Stimulated activated naive CD4-positive, alpha-beta T cell treated with Interleukin-2 at 50 U/mL for 16 hours (primary cell): ENCODE measurements at places on chromosomes 6 and 20.

DNA sequence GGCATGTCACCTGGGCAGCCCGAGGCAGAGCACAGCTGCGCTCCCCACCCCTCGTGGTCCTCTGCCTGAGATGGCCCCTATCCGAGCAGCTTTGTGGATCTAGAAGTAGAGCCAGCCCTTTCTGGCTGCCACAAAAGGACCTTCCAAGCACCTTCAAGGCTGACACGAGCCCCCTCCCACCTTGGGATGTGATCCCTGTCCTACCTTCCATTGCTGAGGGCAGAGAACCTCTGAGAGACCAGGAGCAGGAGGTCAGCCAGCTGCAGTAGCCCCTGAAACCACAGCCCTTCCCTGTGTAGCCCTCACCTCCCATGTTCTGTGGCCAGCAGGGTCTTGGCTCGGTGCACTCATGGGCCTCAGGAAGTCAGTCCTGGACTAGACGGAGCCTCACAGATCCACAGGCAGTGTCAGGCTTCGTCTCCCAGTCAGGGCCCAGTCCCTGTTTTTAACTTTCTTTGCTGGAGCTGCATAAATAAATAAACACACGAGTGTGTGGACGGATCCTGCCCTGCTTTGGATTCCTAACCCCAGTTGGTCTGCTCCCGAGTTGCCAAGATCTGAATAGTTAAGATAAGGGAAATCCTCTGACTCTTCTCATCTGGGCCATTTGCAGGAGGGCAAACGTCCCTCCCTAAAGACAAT lies 507.7 kb downstream of the PREX1 start:
- no peak for DNase-seq

DNA sequence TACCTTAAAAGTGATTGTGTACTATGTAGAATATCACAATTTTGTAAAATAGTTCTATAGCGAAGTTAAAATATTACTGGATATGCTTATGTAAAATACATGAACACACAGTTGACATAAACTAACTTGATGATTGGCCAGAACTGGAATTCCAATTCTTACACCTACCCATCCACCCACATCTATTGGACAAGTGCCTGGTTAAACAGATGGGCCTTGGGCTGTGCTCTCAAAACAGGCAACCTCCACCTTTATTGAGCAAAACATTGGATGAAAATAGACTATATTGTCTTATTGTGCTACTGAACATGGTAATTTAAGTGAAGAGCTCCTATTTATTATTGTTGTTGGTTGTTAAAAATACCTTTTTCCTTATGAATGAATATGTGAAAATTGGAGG lies 154.0 kb upstream of the FLRT3 start:
- DNase-seq, result no peak

DNA sequence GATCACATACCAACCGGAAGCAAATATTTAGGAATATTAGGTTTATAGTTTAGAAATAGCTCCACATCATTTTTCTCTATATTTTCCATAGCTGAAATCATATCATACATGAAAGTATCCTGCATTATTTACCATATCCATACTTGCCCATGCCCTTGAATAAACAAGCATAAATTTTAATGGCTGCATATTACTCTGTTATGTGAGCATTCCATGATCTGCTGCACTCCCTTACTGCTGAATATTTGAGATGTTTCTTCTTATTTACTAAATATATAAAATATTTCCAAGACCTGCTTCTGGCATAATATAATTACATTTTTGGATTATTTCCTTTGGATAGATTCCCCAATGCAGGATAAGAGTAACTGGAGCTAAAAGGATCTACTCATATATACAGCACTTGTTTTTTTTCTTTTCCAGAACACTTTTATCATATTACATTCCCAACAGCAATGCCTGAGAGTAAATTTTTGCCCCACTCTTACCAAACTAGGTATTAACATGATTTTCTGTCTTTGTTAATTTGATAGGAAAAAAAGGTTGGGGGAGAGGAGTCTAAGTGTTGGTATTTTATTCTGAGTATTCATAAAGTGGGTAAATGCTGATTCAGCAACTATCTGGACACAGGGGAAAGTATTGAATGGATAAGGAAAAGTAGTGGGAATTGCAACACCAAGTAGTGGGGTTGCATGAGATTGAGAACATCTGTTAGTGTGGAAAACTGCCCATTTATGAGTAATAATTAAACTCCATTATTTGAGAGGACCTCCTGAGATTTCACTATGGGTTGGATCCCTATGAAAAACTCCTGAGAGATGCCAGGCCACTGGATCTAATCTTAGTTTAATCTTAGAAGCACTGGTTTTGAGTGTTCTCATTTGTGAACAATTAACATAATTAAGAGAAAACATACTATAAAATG lies 76.0 kb downstream of the MAN1A1 start:
- DNase-seq, result no peak

DNA sequence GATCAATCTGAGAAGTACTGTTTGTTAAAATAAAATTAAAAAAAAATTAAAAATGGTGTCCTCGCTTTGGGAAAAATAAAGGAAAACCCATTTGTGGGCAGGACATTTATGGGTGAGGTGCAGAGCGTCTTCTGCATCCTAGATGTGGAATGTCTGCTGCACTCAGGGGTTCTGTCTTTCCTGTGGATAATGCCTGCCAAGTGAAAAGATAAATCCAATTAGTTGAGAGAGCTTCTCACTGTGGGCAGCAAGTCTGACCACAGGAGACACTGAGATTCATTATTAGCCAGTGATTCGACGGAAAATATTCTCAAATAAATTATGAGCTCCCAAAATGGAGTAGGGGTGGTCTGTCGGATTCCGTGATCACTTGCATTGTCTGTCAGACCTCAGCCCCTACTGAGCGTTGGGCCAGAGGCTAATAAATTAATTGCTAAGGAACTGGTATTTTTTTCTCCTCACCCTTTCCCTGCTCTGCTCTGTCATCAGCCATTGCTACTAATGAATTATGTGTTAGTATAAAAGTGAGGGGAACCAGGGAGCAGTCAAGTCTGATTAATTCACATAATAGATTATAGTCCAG lies 10.0 kb downstream of the GMPR start:
- no peak for DNase-seq

DNA sequence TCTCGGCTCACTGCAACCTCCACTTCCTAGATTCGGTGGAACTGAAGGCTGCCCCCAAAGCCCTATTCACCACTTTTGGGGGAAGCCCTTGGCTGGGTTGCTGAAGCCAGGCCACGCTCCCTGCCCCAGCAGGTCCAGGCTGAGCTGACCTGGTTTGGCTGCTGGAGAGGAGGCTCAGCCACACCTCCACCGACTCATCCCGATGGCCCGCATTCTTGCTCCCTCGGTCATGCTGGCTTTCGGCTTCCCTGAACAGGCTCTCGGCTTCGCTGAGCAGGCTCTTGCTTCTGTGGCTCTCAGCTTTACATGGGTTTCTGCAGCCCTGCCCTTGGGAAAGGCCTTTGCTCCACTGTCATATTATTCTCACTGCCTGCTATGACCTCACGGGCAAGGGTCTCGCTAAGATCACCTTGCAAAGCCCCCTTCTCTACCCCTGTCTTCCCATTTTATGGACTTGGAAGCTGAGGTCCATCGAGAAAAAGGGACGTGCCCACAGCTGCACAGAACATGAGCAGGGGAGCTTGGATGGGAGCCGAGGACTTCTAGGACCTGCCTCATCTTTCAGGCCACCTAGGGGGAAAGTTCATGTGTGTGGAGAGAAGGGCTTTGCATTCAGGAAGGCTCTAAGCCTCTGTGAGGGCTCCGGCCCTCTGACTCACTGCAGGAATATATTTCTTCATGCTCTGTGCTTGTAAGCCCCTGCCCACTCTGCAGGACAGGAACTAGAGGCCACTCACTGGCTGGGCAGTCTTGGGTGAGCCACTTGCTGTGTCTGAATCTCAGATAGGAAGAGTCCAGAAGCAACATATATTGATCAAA lies 15.6 kb downstream of the ARHGAP40 start:
- DNase-seq, result no peak

DNA sequence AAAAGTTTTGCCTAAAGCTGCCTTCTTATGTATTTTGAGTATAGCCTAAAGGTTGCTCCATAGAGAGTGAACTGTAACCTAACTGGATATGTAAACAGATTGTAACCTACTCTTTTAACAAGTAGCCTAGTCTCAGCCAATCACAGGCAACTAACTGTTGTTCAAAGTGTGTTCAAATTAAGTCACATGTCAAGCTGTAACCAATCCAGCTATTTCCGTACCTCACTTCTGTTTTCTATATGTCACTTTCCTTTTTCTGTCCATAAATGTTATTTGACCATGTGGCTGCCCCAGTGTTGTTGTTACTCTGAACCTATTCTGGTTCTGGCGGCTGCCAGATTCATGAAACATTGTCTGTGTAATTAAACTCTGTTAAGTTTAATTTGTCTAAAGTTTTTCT lies 47.4 kb upstream of the RNGTT start:
- DNase-seq, result no peak

GRCh38 chr6:80223743-80224212 lies 117.3 kb downstream of the BCKDHB start:
- no peak for DNase-seq

DNA sequence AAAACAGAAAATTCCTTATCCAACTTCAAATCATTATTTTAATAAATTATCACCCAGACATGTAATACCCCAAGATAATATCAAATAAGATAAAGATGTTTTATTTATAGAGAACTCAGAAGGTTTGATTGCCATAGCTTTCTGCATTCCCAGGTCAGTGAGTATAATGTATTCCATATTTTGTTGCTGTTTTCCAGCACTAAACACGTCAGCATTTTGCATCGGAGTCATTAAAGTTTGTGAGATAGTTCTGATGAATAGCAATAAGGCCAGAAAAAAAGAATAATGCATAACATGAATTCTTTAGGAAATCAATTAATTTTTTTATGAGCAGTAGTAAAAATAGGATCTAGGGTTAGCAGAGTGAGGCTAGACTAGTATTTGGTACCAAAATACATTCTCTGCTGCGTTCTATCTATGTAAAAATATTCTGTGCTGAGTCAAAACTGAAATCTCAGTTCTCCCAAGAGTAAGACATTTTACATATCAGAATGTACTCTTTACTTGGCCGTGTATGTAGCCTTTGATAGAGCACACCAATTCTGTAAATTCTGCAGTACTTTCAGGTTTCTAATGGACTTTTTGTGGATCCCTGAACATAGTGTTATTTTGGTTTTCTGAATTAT lies 269.9 kb upstream of the AGPAT4 start:
- no peak for DNase-seq

GRCh38 chr6:91352878-91353277 lies 766.0 kb upstream of the MAP3K7 start:
- no peak for DNase-seq

DNA sequence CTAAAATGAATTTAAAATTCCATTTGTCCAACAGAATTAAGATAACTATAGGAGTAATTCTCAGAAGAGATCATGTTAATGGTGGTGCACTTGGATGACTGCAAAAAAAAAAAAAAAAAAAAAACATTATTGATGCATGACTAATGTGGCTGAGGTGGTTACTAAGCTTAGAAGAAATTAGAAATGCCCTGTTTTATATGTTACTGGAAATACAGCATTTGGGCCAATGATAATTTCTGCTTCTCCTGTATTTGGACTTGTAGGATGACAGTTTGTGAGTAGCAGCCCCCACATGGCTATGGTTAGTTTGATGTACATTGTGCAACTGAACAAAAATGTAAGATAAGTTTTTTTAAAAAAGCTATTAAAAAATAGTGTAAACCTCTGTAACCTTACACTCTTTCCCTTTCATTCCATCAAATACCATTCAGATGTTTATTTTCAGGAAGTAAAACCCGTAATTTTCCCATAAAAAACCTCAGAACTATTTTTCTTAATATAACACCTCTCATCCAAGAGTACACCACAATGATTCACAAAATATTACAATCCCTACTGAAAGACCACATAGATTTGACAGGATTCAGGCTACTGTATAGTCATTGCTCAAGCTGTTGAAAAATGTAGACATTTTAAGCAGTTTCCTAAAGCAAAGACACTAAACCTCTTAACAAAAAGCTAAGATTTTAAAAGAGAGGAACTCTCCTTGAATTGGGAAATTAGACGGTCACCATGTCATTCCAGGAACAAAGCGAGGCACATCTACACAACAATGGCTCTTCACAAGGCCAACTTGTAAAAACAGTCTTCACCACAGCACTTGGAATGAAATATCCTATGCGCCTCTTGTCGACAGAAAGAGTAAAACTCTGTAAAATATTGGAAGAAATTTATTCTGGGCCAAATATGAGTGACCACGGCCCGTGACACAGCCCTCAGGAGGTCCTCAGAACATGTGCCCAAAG lies 83.0 kb downstream of the WDR27 start:
- no peak for DNase-seq

GRCh38 chr6:109579361-109579760 lies 96.3 kb upstream of the ZBTB24 start:
- no peak for DNase-seq

- no peak for DNase-seq
Measured at GRCh38 chr6:124881898-124882578, 80.2 kb upstream of the RNF217 start.

DNA sequence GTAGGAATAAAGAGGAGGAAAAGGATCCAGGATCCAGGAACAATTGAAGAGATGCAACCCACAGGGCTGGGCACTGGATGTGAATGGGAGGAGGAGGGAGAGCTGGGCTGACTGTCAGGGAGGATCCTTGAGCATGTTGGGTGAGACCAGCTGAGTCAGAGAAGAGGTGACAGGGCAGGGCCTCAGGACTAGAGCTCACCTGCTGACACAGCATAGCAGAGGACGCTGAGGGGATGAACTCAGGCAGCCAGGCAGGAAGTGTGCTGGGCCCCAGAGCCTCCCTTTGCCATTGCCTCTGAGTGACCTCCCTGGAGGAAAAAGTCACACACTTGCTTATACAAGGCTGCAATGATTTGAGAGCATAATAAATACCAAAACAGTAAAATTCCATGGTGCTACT lies 72.3 kb downstream of the ZNF133 start:
- DNase-seq, result no peak

DNA sequence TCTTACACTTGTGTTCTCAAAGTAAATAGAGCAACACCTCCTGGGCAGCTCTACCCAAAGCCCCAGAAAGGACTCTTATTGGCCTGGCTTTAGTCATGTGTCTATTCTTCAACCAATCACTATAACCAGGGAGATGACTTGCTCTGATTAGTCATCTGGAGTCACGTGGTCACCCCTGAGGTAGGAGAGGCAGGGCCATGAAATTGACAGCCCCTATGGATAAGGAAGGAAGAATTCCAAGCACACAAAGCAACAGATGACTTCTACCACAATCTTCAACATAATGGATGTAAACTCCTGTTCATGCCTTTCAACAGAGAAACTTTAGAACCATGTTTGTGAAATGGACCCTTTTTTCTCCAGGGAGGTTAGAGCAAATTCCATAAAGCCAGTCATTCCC lies 24.6 kb upstream of the EYA2 start:
- no peak for DNase-seq

DNA sequence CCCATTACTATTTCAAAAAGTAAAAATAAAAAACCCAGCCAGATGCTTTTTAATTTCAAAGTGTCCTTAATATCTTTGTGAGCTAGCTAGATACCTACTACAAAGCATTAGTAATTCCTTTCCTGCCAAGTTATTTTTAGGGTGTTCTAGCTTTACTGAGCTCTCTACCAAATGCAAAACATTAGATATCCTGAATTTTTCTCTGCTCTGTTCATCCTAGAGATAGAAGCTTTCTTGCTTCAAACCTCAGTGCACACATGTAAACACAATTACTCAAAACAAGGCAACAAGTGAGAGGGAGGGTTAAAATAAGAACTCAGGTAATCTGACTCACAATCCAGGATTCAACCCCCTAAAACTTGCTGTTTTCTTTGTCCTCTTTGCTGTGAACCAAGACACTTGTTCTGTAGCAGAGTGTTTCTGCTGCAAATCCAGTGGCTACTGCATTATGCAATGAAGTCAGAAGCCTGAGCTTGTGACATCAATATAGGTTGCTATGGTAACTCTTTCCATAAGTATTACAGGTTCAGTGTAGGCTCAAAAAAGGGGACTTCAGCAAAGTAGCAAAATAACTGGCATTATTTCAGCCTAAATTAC lies 72.6 kb upstream of the STXBP5 start:
- no peak for DNase-seq
